Osteocyte (in vitro differentiated cells): ENCODE measurements at places on chromosomes 3 and 15. TPM values are rescaled to one million over a fixed set of nuclear protein-coding genes. Genes with fewer than 3 reads are reported as not detected.

DNA sequence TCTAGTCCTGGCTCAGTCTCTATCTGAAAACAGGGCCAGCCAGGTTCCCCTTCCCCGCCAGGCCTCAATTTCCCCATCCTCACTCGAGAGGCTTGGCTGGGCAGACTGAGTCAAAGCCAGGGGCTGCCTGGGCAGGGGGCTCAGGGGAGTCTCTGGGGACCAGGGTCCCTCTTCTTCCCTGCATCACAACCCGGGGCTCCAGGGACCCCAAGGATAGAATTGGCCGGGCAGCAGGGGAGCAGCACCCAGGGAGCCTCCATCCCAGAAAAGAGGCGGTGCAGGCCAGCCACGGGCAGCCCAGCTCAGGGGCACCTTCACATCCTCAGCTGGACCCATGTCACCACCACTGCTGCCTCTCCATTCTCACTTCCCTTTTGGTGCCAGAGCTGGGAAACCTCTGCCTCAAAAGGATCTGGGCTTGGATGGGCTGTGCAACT is 13.3 kb upstream of the PLXND1 start:
- DNase-seq = no peak
- peaks cover 76% of the 10 kb centered on the region for H3K4me1 ChIP-seq
- no peaks in the 10 kb centered on the region for H3K36me3 ChIP-seq
- H3K27me3 ChIP-seq = no peaks in the 10 kb centered on the region
- no peak overlapping the region for H3K4me3 ChIP-seq

GRCh38 chr15:45199136-45199810 is 11.5 kb upstream of the SHF start:
- no peaks in the 10 kb centered on the region for H3K36me3 ChIP-seq
- H3K27ac ChIP-seq = no peak overlapping the region
- H3K4me1 ChIP-seq = peaks cover 4% of the 10 kb centered on the region
- no peak overlapping the region for H3K4me3 ChIP-seq

DNA sequence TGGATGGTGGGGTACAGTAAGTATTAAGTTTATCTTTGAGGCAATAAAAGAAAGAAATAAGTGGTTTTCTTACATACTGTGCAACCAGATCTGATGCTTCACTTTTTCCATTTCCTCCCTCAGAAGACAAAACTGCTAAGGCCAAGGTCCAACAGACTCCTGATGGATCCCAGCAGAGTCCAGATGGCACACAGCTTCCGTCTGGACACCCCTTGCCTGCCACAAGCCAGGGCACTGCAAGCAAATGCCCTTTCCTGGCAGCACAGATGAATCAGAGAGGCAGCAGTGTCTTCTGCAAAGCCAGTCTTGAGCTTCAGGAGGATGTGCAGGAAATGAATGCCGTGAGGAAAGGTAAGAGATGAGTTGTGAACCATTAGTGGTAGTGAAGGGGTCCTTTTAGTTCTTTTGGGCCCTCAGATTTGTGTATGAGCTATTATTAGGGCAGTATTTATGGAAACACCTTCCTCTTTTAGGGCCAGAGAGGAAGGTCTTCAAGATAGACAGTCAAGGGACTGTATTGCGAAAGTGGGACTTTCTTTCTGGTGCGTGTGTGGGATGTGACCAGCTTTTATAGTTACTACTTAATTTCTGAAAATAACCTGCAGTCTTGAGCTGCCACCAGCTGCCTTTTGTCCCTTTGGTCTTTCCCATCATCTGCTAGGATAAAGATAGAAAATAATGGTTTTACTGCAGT is 4.6 kb downstream of the ALAS1 start:
- no peak overlapping the region for H3K27ac ChIP-seq
- no peak overlapping the region for H3K4me3 ChIP-seq
- H3K27me3 ChIP-seq = no peaks in the 10 kb centered on the region
- DNase-seq = no peak
- H3K36me3 ChIP-seq = peaks cover 49% of the 10 kb centered on the region

DNA sequence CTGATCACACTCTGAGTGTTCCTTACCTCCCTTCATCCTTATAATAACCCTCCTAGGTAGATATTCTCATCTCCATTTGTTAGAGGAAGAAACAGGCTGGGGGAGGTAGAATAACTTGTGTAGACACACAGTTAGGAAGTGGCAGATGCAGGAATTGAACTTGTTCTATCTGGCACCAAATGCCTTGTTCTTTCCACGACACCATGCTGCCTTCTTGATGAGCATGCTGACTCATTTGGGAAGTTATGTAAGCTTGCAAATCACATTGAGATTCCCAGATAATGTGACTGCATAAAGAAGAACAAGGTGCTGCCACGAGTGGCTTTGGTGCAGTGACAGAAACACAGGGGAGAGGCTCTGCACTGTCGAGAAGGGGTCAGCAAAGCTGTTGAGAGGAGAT is 27.5 kb upstream of the NDUFB4 start:
- H3K27ac ChIP-seq = no peak overlapping the region
- no peak for DNase-seq
- H3K27me3 ChIP-seq = peaks cover 7% of the 10 kb centered on the region
- H3K36me3 ChIP-seq = no peaks in the 10 kb centered on the region
- no peak overlapping the region for H3K4me3 ChIP-seq

GRCh38 chr15:66390678-66391077 is 4.0 kb downstream of the MAP2K1 start:
- H3K27me3 ChIP-seq = no peaks in the 10 kb centered on the region
- no peak overlapping the region for H3K4me3 ChIP-seq
- DNase-seq = no peak
- H3K27ac ChIP-seq = no peak overlapping the region
- H3K4me1 ChIP-seq = peaks cover 33% of the 10 kb centered on the region

- no peaks in the 10 kb centered on the region for H3K27me3 ChIP-seq
- peaks cover 2% of the 10 kb centered on the region for H3K36me3 ChIP-seq
- DNase-seq = no peak
Observed at GRCh38 chr3:177538750-177539730, 341.8 kb upstream of the TBL1XR1 start.

DNA sequence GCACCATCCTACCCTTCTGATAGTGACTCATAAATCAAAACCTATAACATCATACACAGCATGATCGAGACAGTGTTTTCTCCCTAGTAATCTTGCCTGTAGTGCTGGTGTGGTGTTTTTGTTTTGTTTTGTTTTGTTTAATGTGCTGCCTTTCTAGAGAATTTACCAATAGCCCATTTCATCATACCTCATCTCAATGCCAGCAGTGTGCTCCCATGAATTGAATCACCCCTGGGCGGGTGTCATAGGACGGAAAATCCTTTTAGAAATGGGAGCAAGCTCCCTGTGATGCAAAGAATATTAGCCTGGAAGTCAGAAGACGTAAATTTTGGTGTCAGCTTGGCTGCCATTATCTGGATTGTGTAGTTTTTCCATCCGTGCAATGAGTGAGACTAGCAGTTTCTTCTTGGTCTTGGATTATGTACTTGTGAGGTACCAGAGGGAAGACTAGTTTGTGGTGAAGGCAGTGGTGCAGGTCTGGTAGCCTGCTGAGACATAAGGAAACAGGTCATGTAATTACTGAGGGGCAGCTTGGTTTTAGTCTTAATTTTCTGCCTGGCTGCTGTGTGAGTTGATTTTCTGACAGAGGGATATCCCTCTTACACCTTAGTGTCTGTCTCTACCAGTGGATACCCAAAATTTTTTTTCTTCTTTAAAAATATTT is 29.9 kb downstream of the IGSF10 start:
- DNase-seq = no peak
- H3K4me1 ChIP-seq = peaks cover 13% of the 10 kb centered on the region
- no peaks in the 10 kb centered on the region for H3K27me3 ChIP-seq

DNA sequence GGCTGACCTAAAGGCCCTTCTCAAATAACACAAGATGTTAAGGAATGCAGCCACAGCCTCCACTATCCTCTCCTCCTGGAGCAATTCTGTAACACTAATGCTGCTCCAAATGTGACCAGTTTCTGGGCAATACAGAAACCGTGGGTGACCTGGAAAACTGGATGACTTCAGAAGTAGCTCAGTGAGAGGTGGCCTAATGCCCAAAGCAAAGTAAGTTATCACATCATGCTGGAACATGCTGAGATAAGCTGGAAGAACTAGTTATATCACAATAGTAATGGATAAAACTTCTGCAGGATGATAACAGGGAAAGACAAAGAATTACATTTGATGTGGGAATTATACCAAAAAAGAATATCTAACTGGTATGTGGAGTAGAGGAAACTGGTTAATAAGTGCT is 72.0 kb downstream of the DHX30 start:
- peaks cover 7% of the 10 kb centered on the region for H3K4me1 ChIP-seq
- H3K36me3 ChIP-seq = peaks cover 38% of the 10 kb centered on the region
- DNase-seq = no peak
- no peak overlapping the region for H3K27ac ChIP-seq
- no peak overlapping the region for H3K4me3 ChIP-seq

DNA sequence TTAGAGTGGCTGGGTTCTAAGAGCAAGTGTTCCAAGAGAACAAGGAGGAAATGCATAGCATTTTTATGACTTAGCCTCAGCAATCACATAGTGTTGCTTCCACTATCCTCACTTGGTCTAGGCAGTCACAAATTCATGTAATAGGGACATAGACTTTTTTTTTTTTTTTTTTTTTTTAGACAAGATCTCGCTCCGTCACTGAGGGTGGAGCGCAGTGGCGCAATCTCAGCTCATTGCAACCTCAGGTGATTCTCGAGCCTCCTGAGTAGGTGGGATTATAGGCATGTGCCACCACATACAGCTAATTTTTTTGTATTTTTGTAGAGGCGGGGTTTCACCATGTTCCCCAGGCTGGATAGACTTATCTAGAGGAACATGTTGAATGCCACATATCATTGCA is 4.7 kb upstream of the GNB4 start:
- H3K36me3 ChIP-seq = no peaks in the 10 kb centered on the region
- peaks cover 12% of the 10 kb centered on the region for H3K4me1 ChIP-seq
- DNase-seq = no peak
- H3K27me3 ChIP-seq = peaks cover 7% of the 10 kb centered on the region

DNA sequence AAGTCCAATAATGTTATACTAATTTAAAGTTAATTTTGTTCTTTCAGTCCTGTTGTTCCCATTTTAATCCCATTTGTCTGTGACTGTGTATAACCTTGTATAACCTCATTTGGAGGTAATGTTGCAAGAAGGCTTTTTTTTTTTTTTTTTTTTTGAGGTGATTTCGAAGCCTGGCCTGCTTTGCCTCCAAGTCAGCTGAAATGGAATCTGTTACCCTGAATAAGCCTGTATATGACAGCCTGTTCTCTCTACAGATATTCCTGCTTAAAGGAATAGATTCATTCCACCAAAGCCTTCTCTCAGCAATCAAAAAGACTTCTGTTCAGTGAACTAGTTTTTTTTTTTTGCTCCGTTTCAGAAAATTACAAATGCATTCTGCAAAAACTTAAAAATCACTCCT is 271.8 kb upstream of the UBE2E1 start:
- H3K36me3 ChIP-seq = peaks cover 2% of the 10 kb centered on the region
- no peak overlapping the region for H3K4me3 ChIP-seq
- no peaks in the 10 kb centered on the region for H3K4me1 ChIP-seq
- no peaks in the 10 kb centered on the region for H3K27me3 ChIP-seq
- no peak for DNase-seq

GRCh38 chr3:136931606-136932005 is 26.2 kb upstream of the IL20RB start:
- no peak overlapping the region for H3K27ac ChIP-seq
- H3K27me3 ChIP-seq = no peaks in the 10 kb centered on the region
- peaks cover 18% of the 10 kb centered on the region for H3K36me3 ChIP-seq
- no peak overlapping the region for H3K4me3 ChIP-seq

- H3K4me3 ChIP-seq = no peak overlapping the region
- H3K27me3 ChIP-seq = peaks cover 6% of the 10 kb centered on the region
- no peak for DNase-seq
- no peak overlapping the region for H3K27ac ChIP-seq
- peaks cover 1% of the 10 kb centered on the region for H3K4me1 ChIP-seq
Observed at GRCh38 chr15:58758141-58758540, 8.6 kb upstream of the ADAM10 start.

DNA sequence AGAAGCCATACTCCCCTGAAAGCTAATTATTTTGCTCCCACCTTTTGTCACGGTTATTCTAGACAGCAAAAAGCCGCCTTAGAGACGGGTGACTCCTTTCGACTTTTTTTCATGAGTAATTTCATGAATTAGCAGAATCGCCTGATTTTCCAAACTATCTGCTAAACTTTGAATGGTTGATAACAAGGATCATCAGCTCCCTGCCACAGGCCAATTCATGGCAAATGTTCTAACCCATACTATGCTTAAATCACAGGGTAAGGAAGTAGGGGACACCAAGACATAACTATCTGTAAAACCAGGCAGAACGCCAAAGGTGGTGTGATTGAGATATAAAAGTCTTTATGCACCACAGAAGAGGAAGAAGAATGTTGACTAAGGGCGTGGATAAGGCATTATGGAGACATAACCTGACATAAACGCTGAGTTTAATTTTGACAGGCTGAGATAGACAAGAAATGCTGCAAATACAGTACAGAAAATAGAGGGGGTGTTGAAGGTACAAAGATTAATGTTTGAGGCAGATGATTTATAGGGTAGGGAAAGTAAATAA is 891 bp upstream of the DMXL2 start:
- peak overlapping the region; percentile 31 for H3K27ac ChIP-seq
- DNase-seq = no peak
- H3K4me3 ChIP-seq = peak overlapping the region; percentile 90

DNA sequence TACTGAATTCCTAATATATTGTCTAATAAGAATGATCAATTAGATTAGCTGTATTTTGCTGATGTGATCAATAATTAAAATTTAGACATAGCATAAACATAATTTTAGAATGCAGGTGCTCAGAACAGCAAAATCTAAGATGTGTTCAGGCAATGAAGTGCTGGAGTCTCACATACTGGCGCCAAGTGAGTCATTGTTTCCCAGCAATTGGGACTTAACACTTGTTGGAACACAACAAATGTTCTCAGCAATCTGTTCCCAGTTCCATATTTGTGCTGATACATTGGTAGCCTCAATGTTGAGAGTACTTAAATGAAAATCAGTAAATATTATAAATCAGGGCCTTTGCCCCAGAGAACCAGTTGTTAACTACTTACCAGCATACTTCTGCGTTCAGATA is 619.0 kb downstream of the ROBO1 start:
- DNase-seq = no peak
- H3K4me3 ChIP-seq = no peak overlapping the region
- no peaks in the 10 kb centered on the region for H3K27me3 ChIP-seq
- no peaks in the 10 kb centered on the region for H3K36me3 ChIP-seq
- H3K27ac ChIP-seq = no peak overlapping the region

GRCh38 chr3:127634653-127635052 is 5.7 kb downstream of the PODXL2 start:
- no peak for DNase-seq
- no peak overlapping the region for H3K27ac ChIP-seq
- H3K36me3 ChIP-seq = peaks cover 2% of the 10 kb centered on the region
- H3K27me3 ChIP-seq = peaks cover 21% of the 10 kb centered on the region
- H3K4me1 ChIP-seq = peaks cover 13% of the 10 kb centered on the region
- no peak overlapping the region for H3K4me3 ChIP-seq

- DNase-seq = no peak
- no peak overlapping the region for H3K4me3 ChIP-seq
- H3K4me1 ChIP-seq = peaks cover 21% of the 10 kb centered on the region
- H3K36me3 ChIP-seq = no peaks in the 10 kb centered on the region
- no peaks in the 10 kb centered on the region for H3K27me3 ChIP-seq
Observed at GRCh38 chr15:63856711-63857460, 23.1 kb upstream of the HERC1 start.

The ERC2 gene
- total RNA-seq = 0.35 and 0.78 TPM in 2 replicates

The GRAMD1C gene
- 1.2 and 1.3 TPM in 2 replicates for total RNA-seq

The POPDC2 gene
- 2.1 and 2.4 TPM in 2 replicates for total RNA-seq

The DNAH1 gene
- 9.4 and 9.7 TPM in 2 replicates for total RNA-seq

The VWA5B2 gene
- 0.11 TPM in 1 of 2 replicates, not detected in the other for total RNA-seq

The UPK1B gene
- total RNA-seq = 0.24 TPM in 1 of 2 replicates, not detected in the other
